ENCODE measurements at places on chromosomes 6 and 20.

DNA sequence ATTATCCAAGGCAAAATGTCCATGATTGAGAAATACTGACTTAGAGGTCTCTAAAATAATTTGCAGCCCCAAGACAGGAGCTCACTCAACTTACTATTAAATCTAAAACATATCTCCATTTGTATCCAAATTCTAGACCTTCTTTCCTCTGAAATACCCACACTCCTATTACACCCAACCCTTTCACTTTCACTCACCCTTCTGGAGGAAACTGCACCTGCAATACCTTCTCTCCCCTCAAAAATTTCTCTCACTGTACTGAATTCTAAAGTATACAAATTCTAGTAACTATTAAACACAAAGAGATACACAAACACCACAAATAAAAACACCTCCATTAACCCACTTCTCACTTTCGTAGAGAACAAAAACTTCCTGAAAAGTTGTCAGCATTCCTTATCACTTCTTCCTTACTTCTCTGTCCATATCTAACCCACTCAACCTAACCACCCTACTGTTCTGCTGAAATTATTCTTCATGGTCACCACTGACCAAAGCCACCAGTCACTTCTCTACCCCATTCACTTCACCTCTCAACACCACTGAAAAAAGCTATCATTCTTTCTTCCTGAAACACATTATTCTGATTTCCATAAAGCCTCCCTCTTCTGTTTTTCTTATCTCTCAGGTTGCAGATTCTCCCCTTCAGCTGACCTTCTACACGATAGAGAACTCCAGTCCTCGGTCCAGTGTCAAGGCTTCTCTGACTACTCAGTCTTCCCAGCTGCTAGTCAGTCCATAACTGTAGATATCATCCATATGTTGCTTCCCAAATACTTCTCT lies 12.0 kb downstream of the LMBRD1 start:
- DNase-seq, result no peak

GRCh38 chr20:12211361-12211760 lies 293.7 kb downstream of the BTBD3 start:
- no peak for DNase-seq

- no peak for DNase-seq
Observed at GRCh38 chr20:14780508-14780907, 443.1 kb upstream of the FLRT3 start.

- DNase-seq, result no peak
Observed at GRCh38 chr6:109991201-109992101, 13.3 kb downstream of the GPR6 start.

DNA sequence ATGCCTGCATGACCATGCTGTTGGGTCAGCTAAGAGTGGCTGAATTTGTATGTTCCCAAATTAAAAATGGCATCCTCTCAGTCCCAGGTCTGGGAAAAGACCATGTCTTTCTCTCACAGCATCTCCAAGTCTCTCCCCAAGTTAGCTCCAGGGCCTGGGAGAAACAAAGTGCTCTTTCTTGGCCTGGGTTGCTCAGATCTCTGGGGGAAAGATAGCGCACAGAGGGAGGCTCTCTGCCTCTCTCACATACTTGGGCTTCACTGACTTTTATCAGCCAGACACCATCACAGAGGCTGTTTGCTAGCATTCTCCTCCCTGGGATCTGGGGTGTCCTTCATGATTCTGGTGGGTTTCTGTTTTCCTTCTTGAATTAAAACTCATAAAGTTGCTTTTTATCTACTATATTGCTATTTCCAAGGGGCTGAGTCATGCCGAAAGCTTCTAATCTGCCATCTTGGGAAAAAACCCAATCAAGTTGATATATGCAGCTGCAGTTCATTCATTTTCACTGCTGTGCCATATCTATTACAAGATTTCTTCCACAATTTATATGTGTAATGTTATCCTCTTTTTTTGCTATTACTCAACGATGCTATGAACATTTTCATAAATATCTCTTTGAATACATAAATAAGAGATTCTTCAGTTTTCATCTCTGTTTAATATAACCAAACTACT lies 190.2 kb downstream of the MOXD1 start:
- no peak for DNase-seq

GRCh38 chr6:134517145-134517658 lies 199.3 kb upstream of the SGK1 start:
- no peak for DNase-seq

DNA sequence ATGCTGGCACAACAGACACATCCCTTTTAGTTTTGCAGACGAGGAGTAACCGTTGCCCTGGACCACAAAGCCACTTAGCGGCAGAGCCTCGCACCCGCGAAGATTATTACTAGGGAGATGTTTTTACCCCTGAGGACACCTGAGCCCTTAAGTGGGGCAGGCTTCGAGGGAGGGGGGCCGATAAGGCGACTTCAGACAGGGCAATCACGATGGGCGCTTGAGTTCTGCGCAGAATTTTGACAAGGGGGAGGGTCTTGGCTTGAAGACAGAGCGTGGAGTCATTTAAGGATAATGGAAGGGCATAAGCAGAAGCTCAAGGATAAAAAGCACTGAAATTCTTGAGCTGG lies 650 bp upstream of the TTK start:
- peak; percentile 2 for DNase-seq

- no peak for DNase-seq
Observed at GRCh38 chr20:2283706-2284423, 11.9 kb upstream of the TGM3 start.

DNA sequence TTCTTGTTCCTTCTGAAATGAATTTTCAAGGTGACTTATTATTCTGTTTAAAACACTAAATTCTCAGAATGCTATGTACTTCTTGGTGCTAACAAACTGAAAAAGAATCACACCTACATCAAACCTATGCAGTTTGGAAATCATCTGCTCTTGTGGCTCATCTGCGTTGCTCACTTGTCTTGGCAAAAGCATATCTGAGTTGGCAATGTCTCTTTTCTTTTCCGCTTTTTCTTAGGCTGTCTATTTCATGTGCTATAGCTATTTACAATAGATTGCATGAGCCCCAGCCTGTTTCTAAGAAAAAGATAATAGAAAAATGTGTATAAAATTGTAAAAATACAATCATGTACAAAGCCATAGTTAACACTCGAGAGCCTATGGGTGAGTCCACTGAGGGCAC lies 348.9 kb upstream of the AGPAT4 start:
- no peak for DNase-seq

- DNase-seq, result no peak
Observed at GRCh38 chr20:39395478-39396291, 433.5 kb downstream of the DHX35 start.

GRCh38 chr20:32650401-32650944 lies 23.3 kb downstream of the C20orf203 start:
- no peak for DNase-seq

DNA sequence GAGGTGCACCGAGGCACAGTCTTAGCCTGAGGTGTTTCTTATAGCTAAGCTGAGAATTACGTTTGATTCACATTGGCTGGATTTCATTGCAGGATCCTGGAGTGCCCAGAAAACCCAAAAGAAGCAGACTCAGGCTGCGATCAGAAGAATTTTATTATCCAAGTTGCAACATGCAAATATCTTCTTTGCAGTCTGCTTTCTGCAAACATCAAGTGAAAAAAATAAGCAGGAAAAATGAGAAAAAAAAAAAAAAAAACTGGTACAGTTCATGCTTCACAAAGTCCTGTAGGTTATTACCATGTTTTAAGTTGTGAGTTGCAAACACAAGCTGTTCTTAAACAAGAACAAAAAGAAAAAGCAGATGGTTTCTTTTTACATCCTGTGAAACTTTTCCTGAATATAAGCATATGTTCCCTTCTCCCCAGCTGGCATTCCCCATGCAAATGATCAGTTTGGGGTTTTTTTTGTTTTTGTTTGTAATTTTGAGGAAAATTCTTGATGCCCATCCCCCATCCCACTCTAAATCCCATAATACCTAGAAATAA lies 349.0 kb downstream of the CBLN4 start:
- DNase-seq, result no peak
